Stimulated activated CD4-positive, alpha-beta T cell treated with anti-CD3 and anti-CD28 coated beads, Interleukin-15, amount 100 ng/mL, for 24 hours (primary cell): ENCODE measurements at places on chromosomes 11 and 22.

DNA sequence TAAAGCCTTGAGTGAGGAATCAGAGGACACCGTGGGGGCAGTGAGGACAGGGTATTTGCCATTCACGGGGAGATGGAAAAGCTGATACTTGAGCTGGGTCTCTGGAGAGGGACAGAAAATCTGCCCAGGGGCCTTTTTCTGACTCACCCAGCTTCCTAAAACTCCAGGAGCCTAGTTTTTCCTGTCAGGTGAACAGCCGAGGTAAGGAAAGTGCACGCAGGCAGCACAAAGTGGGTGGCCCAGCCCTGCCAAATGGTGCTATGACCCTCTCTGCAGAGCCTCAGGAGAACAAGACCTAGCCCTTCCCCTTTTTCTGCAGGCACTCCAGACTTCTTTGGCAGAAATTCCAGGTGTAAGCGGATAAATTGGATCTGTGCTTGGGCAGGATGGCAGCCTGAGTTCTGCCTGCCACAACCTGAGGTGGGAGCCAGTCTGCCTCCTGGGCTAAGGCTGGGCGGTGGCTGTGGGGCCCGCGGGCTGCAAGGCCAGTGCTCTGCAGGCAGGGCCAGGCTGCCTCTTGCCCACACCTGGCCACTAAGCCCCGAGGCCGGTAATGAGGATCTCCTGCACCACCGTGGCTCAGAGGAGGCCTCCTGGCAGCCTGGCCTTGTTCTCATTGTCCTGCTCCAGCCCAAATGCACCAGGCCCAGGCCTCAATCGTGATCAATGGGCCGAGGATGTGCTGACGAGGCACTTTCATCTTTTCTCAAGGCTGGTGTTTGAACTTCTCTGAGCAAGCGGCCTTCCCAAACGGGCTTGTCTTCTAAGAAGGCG is 72.9 kb upstream of the LMO1 start:
- no peak for DNase-seq

DNA sequence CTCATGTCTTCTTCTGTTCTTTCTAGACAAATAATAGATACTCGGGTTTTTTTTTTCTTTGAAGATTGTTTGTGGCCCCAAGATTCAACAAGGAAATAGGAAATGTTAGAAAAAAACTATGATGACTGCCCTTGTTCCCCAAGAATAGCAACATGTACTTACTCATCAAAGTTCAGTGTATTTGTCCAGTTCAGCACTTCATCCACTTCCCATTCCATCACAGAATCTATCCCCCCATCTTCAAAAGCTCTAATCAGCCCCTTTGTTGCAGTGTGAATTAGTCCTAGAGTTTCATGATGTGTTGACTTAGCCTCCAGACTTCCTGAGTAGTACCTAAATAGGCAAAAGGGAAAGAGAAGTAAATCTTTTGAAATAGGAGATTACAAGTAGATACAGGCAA is 74.3 kb downstream of the C11orf65 start:
- no peak for DNase-seq

DNA sequence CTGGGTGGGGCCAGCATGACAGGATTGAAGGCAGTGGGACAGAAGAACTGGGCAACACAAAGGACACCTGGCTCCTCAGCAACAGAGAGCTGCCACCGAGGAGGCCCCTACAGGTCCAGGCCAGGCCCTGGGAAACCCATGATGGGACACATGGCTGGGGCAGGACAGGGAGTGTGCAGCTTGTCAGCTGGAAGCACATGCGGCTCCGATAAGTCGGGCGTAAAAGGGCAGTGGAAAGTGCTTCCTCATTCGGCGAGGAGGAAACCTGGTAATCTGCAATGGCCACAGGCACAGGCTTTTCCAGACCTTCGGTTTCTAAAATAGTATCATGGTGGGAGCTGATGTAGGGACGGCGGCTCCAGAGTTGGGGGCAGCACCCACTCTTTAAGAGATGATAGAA is 16.5 kb downstream of the GNAZ start:
- DNase-seq: no peak

DNA sequence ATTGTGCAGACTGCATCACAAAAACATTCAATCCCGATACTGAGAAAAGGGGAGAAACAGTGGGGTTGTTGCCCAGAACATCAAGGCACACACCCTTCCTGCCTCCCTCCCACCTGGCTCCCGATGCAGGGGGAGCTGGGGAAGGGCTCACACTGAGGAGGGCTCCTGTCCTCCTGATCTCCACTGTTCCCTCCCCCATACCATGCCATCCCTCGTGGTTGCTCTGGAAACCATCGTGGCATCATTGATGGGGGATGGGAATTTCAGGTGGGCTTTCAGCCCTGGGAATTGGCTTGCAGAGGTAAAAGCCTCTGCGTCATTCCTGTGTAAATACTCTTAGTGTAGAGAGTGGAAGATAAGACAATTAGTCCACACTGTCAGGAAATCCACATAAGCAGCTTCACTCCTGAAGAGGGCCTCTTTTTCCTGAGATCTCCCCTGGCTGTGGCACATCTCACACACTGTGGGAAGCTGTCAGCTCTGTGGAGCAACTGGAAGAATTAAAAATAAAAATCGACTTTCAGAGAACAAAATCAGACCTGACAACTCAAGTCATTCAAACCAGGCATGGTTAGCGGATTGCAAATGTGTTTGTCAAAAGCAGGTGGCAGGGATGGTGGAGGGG is 176.0 kb downstream of the CHST1 start:
- no peak for DNase-seq

DNA sequence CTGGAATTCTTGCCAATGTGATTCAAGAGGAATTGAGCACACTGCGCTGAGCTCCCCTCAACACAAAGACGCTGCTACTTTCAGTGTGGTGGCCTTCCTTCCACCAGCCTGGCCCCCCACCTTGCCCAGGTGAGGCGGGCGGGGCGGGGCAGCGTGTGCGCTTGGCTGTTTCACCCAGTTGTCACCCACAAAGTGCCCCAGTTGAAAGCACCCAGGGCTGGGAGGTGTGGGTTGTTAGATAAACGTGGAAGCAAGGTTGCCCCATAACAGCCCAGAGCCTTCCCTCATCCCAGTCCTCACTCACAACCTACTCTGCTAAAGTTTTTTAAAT is 43.1 kb downstream of the CACNG2 start:
- DNase-seq: no peak

GRCh38 chr11:73942010-73942409 is 8.8 kb upstream of the DNAJB13 start:
- no peak for DNase-seq

DNA sequence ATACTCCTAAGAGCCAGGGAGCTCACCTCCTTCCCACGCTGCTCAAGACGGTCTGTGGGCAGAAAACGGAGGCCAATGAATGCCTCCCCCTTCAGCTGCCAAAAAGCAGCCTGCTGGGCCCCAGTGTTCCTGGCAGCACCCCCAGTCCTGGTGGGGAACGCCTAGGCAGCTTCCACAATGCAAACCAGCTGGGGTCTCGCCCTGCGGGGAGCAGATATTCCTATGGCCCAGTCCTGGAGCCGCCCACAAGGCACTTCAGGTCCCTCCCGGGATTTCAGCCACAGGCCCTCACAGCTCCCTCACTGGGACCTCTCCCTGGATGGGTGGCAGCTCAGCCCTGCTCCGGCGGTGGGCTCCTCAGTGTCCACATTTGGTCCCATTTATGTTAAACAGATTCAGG is 29.2 kb downstream of the A4GALT start:
- DNase-seq: no peak

DNA sequence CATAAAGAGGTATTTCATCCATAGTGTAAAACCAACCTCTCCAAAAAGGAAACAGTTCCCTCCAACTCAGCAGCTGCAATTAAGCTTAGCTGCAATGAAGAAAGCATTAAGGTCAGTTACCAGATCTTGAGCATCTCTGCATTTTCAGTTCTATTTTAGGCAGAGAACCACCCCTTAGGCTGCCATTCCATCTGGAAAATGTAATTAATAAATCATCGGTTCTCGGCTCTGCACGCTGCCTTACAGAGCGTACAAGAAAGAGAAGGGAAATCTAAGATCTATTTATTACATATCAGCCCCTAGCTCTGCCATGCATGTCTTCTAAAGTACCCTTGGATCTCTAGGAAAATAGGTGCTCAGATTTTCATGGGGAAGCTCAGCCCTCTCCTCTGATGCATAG is 71.5 kb downstream of the RCN1 start:
- DNase-seq: no peak

DNA sequence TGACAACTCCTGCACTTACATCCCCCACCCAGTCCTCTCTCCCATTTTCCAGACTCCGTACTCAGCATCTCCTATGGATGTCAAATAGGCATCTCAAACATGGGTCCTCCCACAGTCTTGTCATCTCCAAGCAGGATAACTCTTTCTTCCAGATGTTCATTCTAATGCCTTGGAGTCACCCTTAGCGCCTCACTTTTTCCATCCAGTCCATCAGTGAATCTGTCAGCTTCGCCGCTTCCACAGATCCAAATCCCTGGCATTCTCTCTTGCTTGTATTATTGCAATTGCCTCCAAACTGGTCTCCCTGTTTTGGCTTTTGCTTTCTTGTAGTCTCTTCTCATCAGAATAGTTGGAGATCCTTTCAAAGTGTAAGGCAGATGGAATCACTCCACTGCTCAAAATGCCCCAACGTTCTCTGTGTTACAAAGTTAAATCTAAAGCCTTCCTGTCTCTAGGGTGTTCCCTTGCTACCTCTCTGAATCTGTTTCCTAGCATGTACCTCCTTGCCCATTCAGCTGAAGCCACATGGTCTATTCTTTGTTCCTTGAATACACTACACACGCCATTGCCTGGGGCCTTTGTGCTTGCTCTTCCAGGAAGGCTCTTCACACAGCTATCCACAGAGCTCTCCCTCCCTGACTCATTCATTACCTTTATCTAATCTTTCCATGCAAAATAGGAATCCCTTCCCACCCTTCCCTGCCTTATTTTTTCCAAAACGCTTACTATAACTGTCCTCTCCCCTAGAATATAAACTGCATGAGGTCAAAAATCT is 64.8 kb downstream of the UBASH3B start:
- DNase-seq: no peak

DNA sequence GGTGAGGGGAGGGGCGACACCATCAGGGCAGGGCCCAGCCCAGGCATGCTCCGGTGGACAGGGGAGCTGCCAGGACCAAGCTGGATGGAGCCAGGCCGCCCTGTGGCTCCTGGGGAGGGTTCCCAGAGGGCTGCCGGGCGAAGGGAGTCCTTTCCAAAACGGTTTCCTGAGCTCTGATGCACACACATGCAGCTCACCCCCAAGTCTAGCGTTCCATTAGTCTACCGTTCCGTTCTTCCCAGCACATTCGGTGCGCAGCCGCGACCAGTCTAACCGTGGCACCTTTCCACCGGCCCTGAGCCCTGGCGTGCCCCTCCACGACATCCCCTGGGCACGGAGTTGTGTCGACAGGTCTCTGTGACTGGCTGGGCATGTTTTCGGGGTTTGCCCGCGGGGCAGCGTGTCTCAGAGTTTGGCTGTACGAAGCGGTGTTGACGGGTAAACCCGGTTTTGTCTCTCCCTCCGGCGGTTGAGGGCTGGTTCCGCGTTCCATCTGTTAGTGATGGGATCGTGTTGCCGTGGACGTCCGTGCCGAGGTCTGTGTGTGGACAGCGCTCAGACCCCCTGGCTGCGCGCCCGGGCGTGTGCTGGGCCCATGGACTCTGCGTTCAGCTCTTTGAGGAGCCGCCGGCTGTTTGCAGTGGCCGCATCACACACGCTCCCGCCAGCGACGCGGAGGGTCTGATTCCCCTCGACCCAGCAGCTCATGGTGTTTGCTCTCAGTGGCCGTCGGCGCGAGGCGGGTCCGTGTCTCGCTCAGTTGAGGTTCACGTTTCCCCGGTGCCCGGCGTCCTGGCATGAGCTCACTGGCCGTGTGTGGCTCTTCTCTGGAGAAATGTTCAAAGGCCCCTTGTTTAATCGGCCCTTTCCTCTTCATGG is 121.2 kb downstream of the IGLL1 start:
- DNase-seq: no peak

DNA sequence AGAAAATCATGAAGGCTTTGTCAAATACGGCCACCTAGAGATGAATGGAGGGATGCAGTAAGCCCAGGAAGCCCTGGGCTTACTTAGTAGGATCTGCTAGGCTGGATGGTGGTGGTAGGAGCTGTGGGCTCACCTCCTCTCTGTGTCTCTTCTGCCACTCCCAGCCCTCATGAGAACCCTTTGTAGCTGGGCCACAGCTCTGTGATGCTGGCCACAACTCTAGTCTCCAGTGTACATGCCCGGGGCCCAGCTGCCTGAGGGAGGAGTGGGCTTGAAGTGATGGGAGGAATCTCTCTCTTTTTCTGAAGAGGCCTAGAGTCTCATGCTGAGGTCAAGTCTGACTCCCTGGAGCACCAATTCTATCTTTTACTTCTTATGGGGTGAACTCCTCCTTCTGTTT is 32.4 kb upstream of the SYT13 start:
- DNase-seq: no peak

DNA sequence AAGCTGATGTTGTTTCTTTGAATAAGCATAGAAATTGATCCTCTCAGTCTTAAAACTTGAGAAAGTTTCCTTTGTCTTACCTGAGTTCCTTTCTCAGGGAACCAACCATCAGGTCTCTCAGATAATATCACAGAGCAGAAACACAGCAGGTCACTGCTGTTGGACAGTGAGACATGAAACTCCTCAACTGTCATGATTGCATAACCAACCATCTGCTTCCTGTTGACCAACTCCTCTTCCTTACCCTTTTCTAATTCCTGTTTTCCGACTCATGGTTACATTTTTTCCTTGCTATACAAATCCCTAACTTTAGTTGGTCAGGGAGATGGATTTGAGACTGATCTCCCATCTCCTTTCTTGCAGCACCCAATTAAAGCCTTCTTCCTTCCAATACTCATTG is 845.3 kb downstream of the FAM181B start:
- DNase-seq: no peak

- peak; percentile 51 for DNase-seq
These were observed 86.9 kb upstream of the WNT11 start for GRCh38 chr11:76293189-76293631.

- no peak for DNase-seq
These were observed 59.2 kb downstream of the SPON1 start for GRCh38 chr11:14021738-14022137.

GRCh38 chr22:43053176-43053575 is 36.0 kb downstream of the TTLL1 start:
- DNase-seq: no peak

DNA sequence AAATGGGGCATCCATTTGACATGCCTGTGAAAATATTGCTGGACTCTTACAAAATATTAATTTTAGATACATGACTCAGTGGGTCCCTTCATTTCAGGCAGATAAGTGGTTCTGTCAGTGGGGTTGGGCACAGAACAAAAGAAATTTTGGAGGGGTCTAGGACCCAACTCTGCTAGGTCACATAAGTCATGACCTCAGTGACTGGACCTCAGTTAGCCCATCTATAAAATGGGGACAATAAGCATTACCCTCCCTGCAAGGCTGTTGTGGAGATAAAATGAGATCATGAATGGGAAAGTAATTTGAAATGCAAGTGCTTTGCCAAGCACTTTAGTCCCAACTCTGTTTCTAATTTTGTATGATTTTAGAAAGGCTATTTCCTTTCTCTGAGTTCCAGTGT is 23.8 kb downstream of the ADORA2A start:
- no peak for DNase-seq

- DNase-seq: peak; percentile 45
These were observed 53.3 kb upstream of the PRDM11 start for GRCh38 chr11:45092901-45093760.

GRCh38 chr22:37137903-37138665 is 11.6 kb downstream of the IL2RB start:
- DNase-seq: peak; percentile 75

GRCh38 chr11:104286129-104286528 is 122.2 kb upstream of the PDGFD start:
- no peak for DNase-seq
